ENCODE measurements at places on chromosomes 7 and 10.

- DNase-seq, result no peak
These were observed 12.1 kb downstream of the DOCK1 start for GRCh38 chr10:126917375-126917774.

DNA sequence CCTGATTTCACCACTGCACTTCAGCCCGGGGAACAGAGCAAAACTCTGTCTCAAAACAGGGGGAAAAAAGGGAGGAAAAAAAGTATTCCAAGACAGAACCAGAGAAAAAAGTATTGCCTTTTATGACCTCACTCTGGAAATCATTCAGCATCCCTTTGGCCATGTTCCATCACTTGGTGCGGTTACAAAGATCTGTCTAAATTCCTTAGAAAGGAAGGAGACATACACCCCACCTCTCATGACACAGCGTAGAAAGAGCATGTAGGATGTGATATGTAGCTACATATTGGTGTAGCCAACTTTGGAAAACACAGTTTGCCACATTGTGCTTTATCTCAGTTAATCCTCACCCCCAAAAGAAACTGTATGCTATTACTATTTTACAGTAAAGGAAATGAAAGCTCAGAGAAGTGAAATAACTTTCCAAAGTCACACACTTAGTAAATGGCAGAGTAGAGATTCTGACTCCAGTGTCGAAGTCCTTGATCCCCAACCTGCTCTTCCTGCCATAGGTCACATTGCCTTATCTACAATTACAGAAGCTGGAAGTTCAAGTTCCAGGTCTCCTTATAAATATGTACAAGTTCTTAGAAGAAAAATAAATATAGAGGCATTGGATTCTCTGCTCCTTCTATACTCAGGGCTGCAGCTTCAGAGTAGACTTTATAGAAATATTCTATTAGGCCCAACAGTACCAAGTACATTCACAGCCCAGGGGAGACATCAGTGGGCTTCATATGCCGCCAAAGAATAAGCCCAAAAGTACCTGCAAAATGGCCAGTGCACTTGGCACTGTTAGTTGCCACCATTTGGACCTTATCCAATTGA is 91.6 kb upstream of the KMT2E start:
- DNase-seq, result no peak

GRCh38 chr10:113907166-113907565 is 52.7 kb downstream of the NHLRC2 start:
- no peak for DNase-seq

GRCh38 chr10:5168897-5169420 is 16.0 kb downstream of the AKR1C8 start:
- no peak for DNase-seq

DNA sequence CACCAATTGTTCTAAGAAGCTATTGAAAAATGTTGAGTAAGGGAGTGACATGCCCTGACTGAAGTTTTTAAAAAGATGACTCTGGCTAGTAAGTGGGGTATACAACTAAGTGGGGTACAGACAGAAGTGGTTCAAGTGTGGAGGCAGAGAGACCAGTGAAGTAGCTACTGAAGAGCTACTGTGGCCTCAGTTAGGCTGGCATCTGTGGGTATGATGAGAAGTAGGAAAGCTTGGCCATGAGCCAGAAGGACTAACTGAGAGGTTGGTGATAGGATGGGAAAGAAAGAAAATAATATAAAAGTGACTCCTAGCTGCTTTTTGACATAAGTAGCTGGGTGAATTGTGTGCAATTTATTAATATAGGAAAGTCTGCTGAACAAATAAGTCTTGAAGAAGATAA is 176.6 kb downstream of the SEMA3D start:
- no peak for DNase-seq

GRCh38 chr7:93941945-93942344 is 20.4 kb downstream of the GNG11 start:
- no peak for DNase-seq

DNA sequence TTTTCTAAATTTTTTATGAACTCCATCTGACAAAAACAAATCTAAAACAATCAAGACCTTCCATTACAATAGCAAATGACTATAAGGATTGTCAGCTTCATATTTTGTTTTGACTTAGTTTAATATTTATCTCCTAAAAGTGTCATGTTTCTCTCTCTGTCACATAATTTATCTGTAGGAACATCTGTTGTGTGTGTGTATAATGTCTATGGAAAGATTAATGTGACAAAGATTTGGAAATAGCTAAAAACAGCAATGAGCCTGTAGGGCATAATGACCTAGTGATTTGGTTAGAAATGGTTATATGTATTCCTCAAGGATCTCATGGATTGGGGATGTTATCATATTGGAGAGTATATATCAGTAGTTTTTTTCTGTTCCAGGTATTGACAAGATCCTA is 69.6 kb upstream of the MDFIC start:
- DNase-seq, result no peak

DNA sequence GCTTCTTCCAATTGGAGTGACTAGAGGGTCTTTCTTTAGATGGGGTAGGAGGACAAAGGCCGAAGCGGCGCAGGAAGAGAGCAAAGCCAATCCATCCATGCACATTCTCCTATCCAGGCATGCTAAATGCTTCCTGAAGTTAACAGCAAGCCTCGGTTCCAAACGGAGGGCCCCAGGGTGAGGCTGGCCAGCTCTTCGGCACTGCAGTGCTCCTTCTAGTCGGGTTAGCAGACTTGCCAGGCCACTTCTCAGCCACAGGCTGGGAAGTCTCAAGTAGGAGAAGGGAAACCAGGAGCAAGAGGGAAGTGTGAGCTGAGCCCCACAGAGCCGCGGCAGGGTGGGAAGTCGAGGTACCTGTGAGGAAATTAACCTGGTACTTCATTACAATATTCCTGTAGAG is 253.8 kb upstream of the INHBA start:
- DNase-seq, result no peak

DNA sequence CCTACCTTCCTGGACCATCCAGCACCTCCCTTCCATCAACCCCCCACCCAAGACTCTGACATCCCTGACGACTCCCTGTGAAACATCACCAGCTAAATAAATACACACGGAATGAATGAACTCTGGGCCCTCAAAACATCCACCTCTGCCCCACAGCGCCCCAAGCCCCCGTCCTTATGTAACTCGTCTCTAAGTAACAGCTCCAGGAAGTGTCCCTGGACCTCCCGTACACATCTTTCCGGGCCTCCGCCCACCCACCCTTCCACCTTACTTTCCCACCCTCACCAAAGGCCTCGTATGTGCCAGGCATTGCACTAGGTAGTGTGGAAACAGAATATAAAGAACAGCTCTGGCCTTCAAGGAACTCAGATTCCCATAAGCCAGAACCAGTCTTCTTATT is 27.7 kb upstream of the SLIT1 start:
- no peak for DNase-seq

DNA sequence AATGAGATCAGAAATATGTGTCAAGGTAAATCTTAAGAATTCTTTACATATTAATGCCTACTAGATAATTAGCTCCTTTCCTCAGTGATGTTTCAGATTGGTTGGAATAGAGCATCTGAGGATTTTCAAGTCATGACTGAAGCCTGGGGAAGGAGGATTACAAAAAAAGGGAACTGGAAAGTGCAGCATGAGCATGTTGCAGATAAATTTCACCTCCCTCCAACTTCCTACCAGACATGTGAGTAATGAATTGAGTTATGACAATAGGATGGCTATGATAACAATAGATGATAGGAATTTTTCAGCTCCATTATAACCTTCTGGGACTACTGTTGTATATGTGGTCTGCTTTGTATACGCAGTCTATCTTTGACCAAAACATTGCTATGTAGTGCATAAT is 104.2 kb upstream of the RAB18 start:
- DNase-seq, result no peak

DNA sequence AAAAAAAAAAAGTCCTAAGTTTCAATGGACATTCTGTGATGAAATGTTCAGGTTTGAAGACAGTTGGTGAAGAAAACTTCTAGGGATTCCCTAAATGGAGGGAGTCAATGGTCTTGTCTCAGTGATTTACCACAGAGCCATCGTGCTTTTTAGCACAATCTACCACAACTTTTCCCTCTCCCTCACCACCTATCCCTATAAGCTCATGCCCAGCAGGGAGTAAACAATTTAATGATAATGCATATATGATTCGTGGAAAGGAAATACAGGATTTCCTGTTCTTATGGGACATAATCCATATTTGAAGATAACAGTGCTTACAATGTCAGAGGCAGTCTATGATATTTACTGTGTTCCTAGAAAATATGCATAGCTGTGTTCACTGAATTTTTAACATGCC is 38.4 kb upstream of the CD36 start:
- DNase-seq, result no peak

DNA sequence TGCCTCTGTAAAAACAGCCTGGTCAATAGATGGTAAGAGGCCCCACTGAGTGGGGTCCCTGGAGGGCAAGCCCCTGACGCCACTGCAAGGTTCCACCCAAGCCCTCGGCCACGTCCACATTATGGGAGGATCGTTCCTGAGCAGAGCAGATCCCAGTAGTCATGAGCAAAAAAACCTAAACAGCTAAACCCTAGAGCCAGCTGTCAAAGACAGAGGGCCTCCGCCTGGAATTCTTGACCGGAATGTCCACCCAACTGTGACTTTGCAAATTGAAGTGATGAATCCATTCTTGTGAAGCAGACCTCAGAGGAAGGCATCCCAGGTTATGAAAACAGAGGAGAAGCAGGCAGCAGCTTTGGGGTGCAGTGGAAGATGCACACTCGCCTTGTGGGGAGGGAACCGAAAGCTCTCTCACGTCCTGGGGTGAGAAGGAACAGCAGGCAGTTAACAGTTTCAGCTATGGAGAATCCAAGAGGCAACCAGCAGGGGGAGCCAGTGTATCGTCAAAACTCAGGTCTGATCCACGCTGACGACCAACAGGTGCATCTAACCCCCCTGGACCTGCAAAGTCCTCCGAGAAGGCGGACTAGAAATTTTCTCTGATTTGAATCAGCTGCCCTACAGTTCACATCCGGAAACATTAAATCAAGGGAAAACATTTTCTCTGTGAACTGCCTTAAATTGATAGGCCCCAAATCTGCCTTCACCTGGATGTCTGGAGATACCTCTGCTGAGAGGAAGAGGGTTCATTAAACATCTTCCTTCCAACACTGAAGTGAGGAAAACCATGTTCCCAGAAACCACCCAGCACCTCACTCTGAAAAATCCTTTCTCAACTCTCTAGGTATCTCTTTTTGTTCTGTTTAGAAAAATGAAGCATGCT is 139.1 kb upstream of the PFKP start:
- DNase-seq, result no peak

- no peak for DNase-seq
These were observed 64.9 kb upstream of the NKX6-2 start for GRCh38 chr10:132850896-132851295.

DNA sequence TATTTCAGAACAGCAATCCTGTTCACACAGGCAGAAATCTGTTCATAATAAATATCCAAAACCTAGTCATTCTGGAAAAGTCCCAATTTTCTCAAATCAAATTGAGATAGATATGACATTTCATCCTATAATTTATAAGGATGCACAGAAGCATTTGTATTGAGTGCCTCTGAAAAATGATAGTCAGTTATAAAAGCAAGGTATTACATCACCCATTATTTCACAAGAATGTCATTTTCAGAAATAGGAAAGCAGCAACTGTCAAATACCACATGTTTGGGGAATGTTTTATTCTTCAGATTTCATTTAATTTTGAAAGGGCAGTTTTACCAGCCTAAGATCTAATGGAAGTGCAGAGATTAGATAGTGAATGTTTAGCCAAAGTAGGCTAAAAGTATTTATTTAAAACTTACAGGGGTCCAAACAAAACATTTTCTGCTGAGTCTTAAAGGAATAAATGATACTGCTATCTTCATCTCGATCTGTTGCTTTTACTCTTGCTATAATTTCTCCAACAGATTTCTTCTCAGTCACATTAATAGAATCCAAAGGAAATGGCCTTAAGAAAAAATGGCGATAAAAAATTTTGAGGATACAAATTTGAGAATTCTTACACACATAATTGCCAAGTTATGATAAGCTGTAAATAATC is 185.8 kb downstream of the HGF start:
- DNase-seq, result no peak

GRCh38 chr10:126073606-126074005 is 177.2 kb downstream of the FANK1 start:
- DNase-seq, result no peak

- no peak for DNase-seq
These were observed 3.3 kb upstream of the ZCCHC24 start for GRCh38 chr10:79448732-79449049.

GRCh38 chr7:1937252-1937605 is 267.2 kb downstream of the ELFN1 start:
- no peak for DNase-seq

DNA sequence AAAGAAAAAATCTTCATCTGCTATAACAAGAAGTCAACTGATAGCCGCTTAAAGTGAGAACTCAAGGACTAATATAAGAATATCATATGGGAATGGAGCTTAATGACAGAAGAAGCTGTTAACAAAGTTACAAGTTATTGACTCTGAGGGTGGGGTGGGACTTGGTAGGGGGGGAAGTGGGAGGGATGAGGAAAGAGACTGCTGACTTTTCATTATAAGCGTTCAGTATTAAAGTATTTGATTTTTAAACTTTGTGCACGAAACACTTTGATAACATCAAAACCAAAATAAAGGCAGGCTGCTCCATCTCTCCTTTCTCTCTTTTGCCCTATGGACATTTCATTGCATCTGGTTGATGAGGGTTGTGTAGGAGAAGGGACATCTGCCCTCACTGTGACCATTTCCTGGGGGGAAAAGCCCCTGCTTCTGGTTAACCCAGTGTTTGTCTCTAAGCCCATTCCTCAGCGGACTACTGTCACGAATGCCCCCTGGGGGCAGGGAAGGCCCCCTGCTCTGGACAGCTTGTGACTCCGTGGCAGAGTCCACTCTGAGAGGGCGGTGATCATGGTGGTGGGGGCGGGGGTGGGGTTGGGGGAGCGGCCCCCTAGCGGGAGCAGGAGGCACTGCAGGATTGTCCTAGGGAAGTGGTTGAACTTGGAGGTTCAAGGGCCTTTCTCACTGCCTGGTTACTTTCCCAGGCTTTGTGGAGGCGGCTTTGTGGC is 17.4 kb downstream of the SLC13A4 start:
- no peak for DNase-seq

GRCh38 chr10:125118011-125118611 is 42.3 kb downstream of the CTBP2 start:
- DNase-seq, result no peak

DNA sequence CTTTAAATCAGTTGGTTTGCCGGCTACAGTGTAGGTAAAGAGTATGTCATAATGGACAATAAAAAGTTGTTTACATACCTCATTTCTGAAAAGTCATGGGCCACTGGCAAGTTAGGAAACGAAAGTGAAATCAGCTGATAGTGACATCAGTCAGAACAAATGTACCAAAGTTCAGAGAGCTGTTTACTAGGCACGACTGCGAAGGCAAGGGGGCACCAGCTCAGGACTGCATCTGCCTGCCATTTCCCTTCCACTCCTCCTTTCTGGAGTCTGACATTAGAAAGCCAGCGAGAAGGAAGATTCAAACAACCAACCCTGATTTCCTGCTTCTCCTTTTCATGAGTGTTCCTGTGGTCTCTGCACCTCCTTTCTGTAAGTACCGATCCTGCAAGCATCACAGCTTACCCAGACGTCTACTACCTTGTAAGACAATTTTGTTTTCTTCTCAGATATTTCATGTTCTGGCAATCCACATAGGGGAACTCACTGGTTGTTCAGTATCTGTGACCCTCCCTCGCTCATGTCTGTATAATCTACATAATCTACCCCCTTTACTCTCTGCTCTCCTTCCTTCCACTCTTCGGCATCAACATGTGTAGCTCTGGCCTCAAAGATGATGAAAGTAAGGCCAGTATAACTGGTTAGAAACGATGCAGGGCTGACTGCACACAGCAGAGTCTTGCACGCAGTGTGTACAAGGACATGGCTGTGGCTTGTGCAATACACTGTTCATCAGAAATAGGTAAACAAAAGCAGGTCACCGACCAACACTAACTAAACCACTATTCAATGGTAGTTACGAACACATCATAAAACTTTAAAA is at the start of gene TMEM140:
Gene TMEM140, plus strand, starts transcription at position 174 of the 823 bp plus-strand sequence. CDS start 16,370 bp downstream, outside the sequence.
- no peak for DNase-seq

All from AG09309 (cell line).